PC-9 (cell line): ENCODE measurements at places on chromosomes 7 and 10.

DNA sequence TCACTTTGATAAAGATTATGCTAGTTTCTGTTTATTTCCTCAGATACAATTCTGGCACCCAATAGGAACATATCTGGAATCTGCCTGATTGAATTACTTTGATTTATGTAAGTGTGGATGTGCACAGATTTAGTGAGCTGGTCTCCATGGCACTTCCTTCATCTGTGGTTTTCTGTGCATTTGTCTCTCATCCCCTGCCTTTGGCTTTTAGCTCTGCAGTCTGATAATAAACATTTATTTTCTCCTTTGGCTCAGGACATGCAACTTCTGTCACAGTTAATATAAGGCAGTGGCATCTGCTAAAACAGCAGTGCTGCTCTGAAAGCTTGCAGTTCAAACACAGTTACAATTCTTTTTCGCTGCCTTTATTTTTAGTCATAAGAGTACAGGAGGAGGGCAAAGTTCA, 273.7 kb upstream of the CHRM2 start:
- DNase-seq, result no peak

- DNase-seq, result peak; percentile 78
These were observed 372 bp upstream of the TMEM130 start for GRCh38 chr7:98870121-98870651.

DNA sequence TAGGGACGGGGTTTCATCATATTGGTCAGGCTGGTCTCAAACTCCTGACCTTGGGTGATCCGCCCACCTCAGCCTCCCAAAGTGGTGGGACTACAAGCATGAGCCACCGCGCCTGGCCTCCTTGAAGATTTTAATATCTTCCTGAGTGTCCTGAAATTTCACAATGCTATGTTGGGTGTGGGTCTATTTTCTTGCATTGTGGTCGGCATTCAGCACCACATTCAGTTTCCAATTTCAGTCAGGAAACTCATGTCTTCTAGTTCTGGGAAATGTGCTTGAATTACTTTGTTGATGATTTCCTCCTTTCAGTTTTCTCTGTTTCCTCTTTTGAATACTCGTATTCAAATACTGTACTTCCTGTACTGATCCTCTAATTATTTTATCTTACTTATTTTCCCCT, 49.3 kb upstream of the IL6 start:
- no peak for DNase-seq

DNA sequence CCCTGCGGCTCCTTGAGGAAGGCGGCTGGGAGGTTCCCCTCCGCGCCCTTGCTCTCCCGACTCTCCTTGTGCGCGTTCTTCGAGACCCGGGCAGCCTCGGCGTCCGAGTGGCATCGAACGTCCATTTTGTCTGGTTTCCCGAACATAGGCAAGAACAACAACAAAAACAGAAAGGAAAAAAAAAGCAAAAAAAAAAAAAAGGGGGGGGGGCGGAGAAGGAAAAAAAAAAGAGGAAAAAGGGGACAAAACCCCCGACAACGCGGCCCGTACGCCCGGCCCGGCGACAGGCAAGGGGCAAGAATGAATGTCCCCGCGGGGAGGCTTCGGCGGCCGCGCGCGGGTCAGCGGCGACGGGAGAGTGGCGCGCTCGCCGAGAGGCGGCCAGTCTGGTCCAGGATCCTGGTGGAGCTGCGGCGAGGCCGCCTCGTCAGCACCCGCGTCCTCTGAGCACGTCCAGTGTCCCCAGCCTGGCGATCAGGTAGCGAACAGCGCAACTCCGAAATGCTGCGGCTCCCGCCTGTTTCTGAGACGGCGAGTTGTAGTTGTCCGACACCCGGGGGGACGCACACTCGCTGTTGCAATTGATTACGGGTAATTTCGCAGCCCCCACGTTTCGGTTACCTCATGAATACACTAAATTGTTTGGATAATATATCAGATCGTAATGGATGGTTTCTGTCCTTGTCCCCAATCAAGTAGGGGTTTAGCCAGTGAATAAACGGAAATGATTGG, at the start of gene VAX1:
VAX1 (minus strand) TSS at position 360 of the 732 bp plus-strand sequence; CDS start at position 146, 214 bp downstream.
- DNase-seq, result no peak

DNA sequence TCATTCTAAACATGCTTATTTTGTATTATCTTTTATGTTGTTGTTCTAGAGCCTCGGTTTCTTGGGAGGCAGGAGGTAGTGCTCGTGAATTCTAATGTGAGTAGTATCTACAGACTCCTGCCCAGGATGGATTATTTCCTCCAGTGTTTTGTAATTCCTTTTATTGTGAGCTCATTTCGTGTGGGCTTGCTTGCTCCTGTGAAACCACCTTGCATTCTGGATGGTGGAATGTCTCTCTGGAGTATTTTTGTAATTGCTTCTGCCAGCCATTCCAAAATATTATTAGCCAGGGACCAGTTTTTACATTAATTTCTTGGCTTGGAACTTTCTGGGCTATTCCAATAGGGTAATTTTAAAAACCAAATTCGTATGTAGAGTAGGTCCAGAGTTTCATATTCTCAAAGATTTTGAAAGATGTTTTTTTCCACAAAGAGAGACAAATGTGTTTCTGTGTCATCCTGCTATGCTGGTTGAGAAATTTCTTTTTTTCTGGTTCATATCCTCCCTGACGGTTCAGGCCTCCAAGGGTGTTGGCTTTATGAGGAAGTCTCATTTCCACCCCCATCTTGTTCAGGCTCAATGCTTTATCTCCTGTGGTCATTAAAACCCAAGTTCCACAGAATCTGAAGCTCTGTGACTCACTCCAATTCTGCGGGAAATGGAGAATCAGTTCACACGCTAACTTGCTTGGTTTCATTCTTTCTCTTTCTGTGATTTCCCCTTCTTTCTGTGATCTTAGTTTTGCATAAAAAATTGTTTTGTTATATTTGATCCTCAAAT, 41.7 kb upstream of the CALD1 start:
- DNase-seq, result no peak

GRCh38 chr7:74164985-74165456, 9.1 kb upstream of the EIF4H start:
- no peak for DNase-seq

- no peak for DNase-seq
These were observed 159.2 kb upstream of the FOXP2 start for GRCh38 chr7:114255404-114255841.

GRCh38 chr7:13104128-13104527, 416.7 kb downstream of the ARL4A start:
- no peak for DNase-seq

DNA sequence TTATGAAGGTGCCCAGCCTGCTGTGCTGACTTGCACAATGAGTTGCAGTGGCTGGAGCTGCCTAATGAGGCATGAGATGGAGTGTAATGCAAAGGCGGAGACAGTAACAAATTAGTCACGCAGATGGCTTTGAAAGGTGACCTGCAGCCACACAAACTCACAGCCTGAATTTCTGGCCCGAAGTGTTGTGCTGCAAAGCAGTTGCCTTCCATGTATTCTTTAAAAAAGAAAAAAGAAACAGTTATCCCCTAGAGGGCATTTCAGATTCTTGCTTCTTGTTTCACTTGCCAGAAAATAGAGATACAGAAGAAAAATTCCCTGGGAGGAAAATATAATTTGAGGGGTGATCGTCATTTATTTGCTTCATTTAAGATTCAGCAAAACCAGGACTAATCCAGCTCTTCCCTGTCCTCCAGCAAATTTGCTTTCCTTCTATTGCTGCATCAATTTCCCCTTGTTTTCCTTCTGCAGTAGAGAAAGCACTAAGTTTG, 239.9 kb downstream of the ADRA2A start:
- DNase-seq, result no peak

- no peak for DNase-seq
These were observed 54.0 kb upstream of the MXI1 start for GRCh38 chr10:110153396-110153795.
